NCI-H774 (cell line): ENCODE measurements at places on chromosomes 1 and 21.

DNA sequence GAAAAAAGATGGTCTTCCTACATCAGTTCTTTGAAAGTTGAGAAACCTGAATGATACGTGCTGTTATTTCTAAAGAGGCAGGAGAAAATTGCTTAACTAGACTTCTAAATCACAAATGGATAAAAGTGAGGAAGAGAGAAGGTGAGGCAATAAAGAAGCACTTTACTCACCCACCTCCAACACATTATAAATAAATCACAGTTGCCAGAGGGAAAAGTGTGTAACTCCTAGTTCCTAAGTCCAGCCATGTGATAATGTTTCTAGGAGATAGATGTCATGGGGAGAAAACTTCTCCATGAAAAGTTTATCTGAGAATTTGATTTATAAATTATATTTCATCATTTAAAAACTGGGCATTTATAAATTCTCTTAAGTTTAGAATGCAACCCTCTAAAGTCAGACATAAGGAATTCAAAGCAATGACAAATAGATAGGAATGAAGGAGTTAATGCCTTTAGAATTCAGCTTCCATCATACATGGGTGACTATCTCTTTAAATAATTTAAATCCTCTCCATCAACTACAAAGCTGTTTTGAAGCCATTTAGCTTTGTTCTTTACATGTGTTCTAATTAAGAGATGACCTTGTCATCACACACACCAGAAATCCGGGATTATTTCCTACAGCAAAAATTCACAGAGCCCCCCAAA is 60.0 kb downstream of the NRIP1 start:
- no peak for DNase-seq

DNA sequence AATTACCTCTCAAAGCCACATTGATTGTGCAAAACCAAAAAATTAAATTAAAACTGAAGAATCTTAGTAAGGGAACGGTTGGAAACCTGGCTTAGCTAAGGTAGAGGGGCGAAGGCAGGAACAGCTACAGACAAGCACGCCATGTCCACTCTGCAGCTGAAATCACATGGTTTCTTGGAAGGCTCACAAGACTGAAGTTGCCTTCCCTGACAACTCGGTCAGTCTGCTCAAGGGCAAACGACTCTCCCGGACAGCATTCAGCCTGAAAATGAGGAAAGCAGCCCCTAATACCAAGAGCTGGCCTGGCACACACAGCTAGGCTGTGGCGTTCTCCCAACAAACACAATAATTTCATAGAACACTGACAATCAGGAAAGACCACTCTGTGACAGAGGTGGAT is 22.7 kb upstream of the BECN2 start:
- DNase-seq: no peak

GRCh38 chr1:203239526-203240305 is 10.2 kb upstream of the CHIT1 start:
- no peak for DNase-seq

DNA sequence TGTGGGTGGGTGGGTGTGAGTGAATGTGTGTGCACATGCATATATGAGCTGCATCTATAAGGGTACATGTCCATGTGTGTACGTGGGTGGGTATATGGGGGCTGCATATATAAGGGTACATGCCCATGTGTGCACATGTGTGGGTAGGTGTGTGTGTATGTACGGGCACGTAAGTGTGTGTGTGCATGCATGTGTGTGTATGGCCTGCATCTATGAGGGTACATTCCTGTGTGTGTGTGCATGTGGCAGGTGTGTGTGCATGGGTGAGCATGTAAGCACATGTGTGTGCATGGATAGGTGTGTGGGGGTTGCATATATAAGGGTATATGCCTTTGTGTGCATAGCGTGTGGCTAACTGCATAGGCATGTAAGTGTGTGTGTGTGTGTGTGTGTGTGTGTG is 181.0 kb upstream of the ARHGEF16 start:
- DNase-seq: no peak

- no peak for DNase-seq
Measured at GRCh38 chr1:168097921-168098528, 38.7 kb downstream of the GPR161 start.

GRCh38 chr1:1205769-1206375 is 520 bp downstream of the TNFRSF18 start:
- no peak for DNase-seq
